ENCODE measurements at places on chromosomes 6 and 20. TPM values are rescaled to one million over a fixed set of nuclear protein-coding genes. Genes with fewer than 3 reads are reported as not detected.

DNA sequence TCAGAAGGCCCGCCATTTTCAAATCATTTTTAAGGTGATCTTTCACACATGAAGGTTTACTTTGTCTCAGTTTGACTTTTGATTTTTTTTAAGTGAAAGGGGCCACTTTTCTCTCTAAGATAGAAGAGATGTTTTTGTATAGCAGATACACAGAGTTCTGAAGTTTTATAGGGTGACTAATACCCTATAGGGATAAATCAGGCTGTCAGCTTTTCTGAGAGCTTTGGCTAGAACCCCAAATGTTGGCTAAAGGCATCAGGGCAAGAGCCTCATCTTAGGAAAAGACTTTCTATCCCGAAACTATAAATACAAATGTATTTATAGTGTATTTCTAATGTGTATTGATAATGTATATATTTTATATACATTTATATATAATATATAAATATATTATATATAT is 181.4 kb downstream of the TBX18 start:
- H3K4me1 ChIP-seq, result no peaks in the 10 kb centered on the region
- no peak for DNase-seq
- H3K27ac ChIP-seq, result no peak overlapping the region
- H3K4me3 ChIP-seq, result no peak overlapping the region
- no peaks in the 10 kb centered on the region for H3K27me3 ChIP-seq

- no peaks in the 10 kb centered on the region for H3K36me3 ChIP-seq
- no peak for DNase-seq
- no peaks in the 10 kb centered on the region for H3K4me1 ChIP-seq
- H3K27me3 ChIP-seq, result no peaks in the 10 kb centered on the region
- no peak overlapping the region for H3K27ac ChIP-seq
- H3K4me3 ChIP-seq, result no peak overlapping the region
Observed at GRCh38 chr20:23021951-23022350, 13.2 kb upstream of the SSTR4 start.

LAMA2 gene
- total RNA-seq, result 6.0 TPM

- no peak for DNase-seq
- no peaks in the 10 kb centered on the region for H3K36me3 ChIP-seq
- H3K4me1 ChIP-seq, result no peaks in the 10 kb centered on the region
- H3K27me3 ChIP-seq, result no peaks in the 10 kb centered on the region
- H3K27ac ChIP-seq, result no peak overlapping the region
Observed at GRCh38 chr6:118168421-118168820, 261.4 kb downstream of the SLC35F1 start.

- no peak for DNase-seq
- no peaks in the 10 kb centered on the region for H3K27me3 ChIP-seq
- peaks cover 24% of the 10 kb centered on the region for H3K4me1 ChIP-seq
- no peak overlapping the region for H3K4me3 ChIP-seq
- no peak overlapping the region for H3K27ac ChIP-seq
- no peaks in the 10 kb centered on the region for H3K36me3 ChIP-seq
Observed at GRCh38 chr20:37351689-37352607, 6.0 kb downstream of the SRC start.

MAPK14 gene
- 13.3 TPM for total RNA-seq

C6orf52 gene
- 0.97 TPM for total RNA-seq

DNA sequence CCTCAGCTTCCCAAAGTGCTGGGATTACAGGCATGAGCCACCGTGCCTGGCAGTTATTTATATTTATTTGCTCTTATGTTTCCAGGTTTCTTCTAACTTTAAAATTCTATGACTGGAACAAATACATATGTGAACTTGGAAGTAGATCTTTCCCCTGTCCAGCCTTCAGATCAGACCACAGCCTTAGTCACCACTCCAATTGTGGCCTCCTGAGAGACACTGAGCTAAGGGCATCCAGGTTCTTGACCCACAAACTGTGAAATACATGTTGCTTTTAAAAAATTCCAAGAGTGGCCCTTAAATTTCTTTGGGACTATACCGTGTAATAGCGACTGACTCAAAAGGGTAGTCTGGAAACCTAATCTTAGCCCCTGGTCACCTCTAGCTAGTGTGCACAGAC is 1.5 kb upstream of the ADGRG6 start:
- H3K27me3 ChIP-seq, result no peaks in the 10 kb centered on the region
- no peak overlapping the region for H3K27ac ChIP-seq
- no peak overlapping the region for H3K4me3 ChIP-seq
- no peaks in the 10 kb centered on the region for H3K36me3 ChIP-seq

CST4 gene
- total RNA-seq, result not detected

PRKN gene
- total RNA-seq, result 3.1 TPM

DLK2 gene
- total RNA-seq, result 0.31 TPM

COQ3 gene
- total RNA-seq, result 4.1 TPM

All from pancreas (tissue), 10 donors.